HFFc6 (cell line): ENCODE measurements at places on chromosomes 6 and 20. TPM values are rescaled to one million over a fixed set of nuclear protein-coding genes. Genes with fewer than 3 reads are reported as not detected.

The IYD gene
- total RNA-seq = not detected in 2 replicates

The TGM2 gene
- total RNA-seq = 100 to 430 TPM (median 265 TPM) in 3 replicates

The MYBL2 gene
- total RNA-seq = 8.9 to 20.3 TPM (median 18.2 TPM) in 3 replicates

DNA sequence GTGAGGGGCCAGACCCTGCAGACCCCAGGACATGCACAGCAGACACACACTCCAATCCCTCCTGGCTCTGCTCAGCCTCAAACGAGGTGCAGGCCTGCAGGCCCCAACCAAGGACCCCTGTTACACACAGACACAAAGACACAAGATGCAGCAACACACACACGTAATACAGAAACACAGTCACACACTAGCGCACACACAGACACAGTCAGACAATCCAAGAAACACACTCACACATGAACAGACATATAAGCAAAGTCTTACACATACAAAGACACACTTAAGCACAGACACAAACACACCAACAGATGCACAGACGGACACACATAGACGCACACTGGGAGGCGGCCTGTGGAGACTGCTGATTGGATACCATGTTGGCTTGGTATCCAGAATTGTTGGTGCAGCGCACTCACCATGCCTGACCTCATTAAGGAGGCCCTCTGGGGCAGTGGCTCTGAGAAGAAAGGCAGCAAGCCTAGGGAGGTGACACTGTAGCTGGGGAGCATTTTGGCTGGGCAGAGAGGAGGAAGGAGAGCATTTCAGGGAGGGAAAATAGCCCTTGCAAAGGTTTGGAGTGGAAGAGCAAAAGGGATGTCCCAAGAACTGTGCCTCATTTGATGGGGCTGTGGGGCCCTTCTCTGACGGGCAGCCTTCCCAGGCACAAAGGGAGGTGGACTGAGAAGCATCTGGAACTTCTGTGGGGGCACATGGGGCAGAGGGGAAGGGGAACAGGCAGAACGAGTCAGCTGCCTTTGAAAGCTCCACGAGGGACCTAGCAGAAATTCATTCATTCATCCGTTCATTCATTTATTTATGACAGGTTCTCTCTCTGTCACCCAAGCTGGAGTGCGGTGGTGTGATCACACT is 1.4 kb upstream of the HSPA12B start:
- no peak for DNase-seq

DNA sequence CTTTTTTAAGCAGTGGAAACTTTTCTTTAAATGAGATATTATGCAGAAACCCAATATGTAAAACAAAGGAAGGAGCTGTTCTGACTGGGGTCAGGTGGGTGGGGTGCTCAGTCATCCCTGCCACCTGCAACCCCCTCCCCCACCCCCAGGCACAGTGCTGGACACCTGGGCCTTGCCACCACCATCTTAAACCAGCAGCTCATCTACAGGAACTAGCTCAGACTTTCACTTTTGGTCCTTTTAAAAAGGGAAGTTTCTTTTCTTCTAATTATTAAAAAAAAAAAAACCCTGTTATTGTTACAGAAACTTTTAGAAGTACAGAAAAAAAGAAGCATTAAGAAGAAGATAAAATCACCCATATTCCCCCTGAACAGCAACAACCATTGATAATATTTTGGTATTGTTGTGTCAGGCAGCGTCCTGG is 37.1 kb downstream of the PPP1R16B start:
- DNase-seq = no peak

GRCh38 chr6:160881148-160881808 is 110.3 kb upstream of the MAP3K4 start:
- DNase-seq = no peak

DNA sequence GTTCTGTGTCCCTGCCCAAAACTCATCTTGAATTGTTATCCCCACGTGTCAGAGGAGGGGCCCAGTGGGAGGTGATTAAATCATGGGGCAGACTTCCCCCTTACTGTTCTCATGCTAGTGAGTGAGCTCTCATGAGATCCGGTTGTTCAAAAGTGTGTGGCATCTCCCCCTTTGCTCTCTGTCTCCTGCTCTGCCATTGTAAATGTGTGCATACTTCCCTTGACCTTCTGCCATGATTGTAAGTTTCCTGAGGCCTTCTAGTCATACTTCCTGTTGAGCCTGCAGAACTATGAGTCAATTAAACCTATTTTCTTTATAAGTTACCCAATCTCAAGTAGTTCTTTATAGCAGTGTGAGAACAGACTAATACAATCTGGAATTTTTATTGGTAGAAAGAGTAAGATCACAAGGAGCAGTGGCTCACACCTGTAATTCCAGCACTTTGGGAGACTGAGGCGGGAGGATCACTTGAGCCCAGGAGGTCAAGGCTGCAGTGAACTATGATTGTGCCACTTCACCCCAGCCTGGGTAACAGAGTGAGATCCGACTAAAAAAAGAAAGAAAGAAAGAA is 47.1 kb upstream of the SLC22A16 start:
- no peak for DNase-seq

- no peak for DNase-seq
Measured at GRCh38 chr6:169216830-169217229, 36.8 kb downstream of the THBS2 start.

GRCh38 chr6:25248123-25248522 is 31.1 kb upstream of the CARMIL1 start:
- peak; percentile 76 for DNase-seq

DNA sequence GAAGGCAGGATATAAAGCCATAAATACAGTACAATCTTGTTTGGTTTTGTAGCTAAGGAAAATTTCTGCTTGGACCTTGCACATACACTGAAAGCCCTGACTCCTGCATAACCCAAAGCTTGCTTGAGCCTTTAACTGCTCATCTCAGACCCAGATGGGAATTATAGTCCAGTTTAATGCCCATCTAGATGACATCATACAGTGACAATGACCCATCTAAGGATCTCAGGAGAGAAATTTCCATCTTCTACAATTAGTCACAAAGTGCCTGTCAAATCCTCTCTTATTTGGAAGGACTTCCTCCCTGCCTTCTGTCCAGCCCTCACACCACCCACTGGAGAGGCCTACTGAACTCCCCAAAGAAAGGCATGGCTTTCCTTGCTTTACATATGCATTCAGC is 69.3 kb downstream of the BTBD3 start:
- no peak for DNase-seq

DNA sequence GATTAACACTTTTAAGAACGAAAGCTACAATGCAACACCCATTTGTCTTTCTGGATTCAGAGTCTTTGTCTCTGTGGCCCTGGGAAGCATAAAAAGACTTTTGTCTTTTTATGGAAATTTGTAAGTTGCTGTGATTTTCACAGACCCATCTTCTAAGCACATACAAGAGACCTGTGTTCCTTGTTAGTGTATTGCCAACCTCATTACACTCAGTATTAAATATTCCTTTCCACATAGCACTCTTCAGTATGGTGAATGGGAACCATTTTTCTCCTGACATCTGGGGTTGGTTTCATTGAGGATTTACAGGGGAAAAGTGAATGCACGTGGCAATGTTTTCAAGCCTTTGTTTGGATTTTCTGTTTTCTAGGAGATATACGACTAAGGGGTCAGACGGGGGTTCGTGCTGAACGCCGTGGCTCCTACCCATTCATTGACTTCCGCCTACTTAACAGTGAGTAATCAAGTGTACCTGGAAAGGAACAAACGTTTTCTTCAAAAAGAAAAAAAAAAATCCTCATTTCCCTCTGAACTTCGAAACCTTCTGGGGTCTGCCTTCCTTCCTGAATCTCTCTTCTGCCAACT is 141.7 kb downstream of the MTFR2 start:
- no peak for DNase-seq

DNA sequence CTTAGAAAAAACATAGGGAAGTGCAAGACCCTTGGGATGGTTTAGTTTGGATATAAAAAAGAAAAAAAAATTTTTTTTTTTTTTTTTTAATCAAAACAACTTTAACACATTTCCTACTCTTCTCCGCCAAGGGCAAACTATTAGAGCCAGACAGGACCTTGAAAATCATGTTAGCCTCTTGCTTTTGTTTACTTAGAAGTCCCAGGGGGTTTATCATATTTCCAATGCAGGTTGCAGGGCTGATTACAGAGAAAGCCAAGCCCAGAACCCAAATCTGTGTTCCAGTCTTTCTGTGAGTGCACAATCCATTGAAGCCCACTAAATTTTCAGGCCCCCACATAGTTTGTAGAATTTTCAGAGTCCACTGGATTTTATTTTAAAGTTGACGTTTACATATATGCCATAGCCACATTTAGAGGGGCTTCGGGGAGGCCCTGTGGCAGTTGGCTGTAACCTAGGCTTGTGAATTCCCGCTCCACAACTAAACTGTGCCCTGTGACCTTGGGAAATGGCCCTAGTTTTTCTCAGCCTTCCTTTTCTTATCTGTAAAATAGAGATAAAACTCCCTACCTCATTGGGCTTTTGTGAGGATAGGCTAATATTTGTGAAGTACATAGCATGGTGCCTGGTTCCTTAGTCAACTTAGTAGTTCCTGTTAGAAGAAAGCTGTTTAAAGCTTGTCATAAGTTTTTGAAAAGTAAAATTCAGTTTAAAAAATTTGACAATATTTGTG is 55.7 kb downstream of the NCOA7 start:
- DNase-seq = no peak

DNA sequence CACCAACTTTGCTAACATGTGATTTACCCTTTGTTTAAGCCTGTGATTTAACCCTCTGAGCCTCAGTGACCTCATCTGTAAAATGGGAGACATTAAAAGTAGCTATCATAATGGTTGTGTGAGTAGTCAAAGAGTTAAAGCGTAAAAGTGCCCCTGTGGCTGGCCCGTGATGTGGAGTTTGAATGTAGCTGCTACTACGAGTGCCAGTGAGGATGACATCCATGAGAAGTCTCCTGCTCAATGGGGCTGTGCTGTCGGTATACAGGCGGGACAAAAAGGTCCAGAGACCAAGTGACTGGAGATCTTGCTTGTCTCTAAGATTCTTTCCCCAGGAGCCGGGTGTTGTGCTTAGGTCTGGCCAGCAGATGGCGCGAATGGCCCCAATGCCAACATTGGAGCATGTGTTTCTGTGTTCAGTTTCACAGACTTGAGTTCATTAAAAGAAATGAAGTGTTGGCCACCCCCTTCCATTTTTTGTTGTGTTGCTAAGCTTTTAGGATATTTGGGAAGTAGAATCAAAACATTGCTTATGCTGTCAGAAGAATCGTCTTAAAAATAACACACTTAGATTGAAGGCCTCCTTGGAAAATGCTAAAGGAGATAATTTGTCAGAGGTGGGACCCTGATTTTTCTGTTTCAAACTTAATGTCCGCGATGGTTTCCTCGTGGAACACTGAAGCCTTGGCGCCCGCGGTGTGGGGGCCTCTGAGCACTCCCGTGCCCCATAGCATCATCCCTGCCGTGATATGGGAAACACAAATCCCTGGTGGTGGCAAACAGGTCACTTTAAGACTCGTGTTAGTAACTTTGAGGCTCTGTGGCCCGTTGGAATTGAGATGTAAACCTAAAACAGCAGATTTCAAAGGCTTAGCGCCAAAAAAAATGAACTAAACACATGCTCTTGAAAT is 9.3 kb upstream of the RBM38 start:
- DNase-seq = peak; percentile 61

DNA sequence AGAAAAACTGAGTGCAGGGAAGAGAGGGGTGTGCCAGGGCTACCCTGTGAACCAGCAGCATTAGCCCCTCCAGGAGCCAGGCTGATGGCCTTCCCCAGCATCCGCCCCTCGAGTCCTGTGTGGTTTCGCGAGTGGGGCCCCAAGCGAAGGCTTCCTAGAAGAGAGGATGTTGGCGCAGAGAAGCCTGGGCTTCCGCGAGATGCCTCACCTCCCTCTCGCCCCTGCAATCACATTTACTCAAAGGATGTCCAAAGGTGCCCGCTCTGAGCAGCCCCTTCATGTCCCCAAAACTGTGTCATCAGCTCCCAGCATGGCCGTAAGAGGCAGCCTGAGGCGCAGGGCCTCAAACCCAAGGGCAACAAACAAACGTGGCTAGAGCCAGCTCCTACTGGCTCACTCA is 111.7 kb downstream of the PREX1 start:
- no peak for DNase-seq

DNA sequence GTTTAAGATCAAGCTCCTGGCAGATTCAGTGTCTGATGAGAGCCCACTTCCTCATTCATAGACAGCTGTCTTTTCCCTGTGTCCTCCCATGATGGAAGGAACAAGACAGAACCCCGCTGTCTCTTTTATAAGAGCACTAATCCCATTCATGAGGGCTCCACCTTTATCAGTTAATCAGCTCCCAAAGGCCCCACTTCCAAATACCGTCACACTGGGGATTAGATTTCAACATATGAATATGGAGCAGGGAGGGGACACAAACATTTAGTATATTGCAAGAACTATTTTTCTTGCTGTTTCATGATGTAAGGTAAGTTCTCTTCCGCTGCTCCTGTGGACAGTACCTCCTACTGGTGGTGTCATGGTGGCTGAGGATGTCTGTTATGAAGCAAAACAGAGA is 158.3 kb upstream of the IRAK1BP1 start:
- no peak for DNase-seq

- no peak for DNase-seq
Measured at GRCh38 chr6:129744880-129745237, 34.9 kb upstream of the ARHGAP18 start.

GRCh38 chr20:64104667-64105451 is 2.5 kb downstream of the NPBWR2 start:
- no peak for DNase-seq

DNA sequence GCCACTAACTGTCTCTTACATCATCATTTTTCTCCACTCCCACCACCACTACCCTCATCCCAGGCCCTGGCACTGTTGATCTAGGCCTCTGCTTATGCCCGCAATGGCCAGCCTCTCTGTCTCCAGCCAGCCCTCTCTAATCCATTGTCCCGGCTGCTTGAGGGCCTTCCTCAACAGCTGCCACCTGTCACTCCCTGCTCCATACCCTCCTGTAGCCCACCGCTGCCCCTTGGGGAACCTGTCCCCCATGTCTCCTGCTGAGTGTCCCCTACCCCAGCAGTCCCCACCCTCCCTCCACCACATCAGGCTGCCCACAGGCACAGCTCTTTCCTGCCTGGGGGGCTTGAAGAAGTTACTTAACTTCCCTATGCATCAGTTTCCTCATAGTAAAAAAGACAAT is 13.4 kb downstream of the TEAD3 start:
- DNase-seq = no peak

DNA sequence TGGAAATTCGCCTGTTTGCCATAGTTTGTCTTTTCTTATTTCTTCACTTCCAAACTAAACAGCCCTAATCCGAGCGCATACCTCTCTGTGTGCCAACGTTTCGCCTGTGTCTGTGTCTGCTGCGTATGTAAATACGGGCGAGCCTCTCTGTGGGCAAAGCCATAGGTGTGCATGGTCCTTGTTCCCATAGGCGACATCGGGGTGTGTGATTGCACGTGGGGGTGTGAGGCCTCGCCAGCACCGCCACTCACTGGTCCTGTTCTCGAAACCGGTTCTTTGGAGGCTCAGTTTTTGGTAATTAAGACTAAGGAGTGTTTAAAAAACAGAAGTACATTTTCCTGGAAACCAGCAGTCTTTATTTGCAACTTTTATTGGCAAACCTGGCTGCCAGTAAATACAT is 6.0 kb upstream of the FOXC1 start:
- DNase-seq = no peak

GRCh38 chr6:4947716-4948115 is 56.1 kb downstream of the RPP40 start:
- no peak for DNase-seq

- no peak for DNase-seq
Measured at GRCh38 chr6:167577891-167578361, 248.8 kb upstream of the AFDN start.
